Glomerular endothelial cell (primary cell): ENCODE measurements at places on chromosomes 1 and 21.

DNA sequence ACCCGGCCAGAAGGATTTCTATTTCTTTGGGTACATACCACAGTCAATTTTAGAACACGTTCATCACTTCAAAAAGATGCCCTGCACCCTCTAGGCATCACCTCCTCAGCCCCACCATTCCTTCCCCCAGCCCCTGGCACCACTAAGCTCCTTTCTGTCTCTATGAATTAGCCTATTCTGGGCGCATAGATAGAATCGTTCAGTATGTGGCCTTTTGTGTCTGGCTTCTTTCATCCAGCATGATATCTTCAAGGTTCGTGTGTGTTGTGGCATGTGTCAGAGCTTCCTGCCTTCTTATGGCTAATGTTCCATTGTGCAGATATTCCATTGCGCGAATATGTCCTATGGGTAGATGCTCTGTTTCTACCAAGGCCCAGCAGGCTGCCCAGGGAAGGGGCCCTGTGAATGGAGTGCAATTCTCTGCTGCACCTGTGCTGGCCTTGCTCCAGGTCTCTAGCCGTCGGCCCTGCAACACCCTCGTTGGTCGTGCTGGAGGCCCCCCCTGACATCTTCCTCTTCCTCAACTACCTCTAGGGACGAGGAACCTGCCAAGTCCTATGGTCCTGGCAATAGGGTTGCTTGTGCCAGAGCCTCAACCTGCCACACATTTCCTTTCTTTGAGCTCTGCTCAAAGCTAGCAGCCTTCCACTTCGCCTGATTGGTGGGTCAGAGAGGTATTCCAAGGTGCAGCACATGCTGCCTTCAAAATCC lies 113.5 kb downstream of the RIPK4 start:
- no peak for DNase-seq

GRCh38 chr1:246081856-246082668 lies 425.0 kb downstream of the SMYD3 start:
- no peak for DNase-seq

GRCh38 chr1:62424411-62424810 lies 12.4 kb upstream of the USP1 start:
- no peak for DNase-seq

DNA sequence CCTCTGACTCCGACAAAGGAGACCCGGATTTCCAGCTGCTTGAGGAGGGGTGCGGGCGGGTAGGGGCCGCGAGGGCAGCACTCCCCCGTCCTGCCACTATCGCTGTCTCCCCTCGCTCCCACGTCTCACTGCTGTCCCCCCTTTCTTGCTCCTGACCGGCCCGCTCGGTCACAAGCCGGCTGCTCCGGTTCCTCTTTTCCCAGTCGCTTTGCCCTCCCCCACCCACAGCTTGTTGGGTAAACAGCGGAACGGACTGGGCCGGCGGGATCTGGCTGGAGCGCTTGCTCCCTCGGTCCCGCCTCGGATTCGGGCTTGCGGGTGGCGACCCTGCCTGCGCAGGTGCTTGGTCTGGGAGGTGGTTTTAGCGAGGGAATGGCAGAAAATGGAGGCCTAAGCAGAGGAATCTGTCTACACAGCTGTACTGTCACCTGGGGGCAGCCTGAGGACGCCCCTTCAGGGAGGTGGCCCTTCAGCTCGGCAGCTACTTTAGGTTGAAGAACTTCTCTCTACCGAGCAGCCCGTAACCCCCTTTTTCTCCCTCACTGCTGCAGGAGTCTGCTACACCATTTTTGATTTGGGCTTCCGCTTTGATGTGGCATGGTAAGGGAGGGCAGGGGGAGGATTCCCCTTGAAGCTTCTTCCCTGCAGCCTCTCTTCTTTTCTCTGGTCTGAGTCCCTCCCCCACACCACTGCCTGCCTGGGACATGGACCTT lies 645 bp downstream of the ATP6V0B start:
- DNase-seq = no peak

- DNase-seq = no peak
Measured at GRCh38 chr1:41626616-41627375, 142.3 kb upstream of the EDN2 start.

DNA sequence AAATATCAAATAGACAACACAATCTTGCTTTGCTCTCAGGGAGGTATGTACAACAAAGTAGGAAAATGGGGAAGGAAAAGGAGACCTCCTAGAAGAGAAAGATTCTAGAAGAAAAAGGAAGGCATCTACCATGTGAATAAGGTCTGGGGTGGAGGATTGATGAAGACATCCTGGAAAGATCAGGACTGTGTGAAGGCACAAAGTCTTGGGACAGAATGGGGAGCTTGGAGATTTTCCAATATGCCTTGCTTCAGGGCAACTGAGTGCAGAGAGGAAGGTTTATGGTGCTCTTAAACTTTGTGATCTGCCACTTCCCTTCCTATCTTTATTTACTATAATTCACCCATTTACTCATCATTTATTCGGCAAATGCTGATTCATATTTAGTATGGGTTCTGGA lies 352.0 kb downstream of the PLPP3 start:
- no peak for DNase-seq

DNA sequence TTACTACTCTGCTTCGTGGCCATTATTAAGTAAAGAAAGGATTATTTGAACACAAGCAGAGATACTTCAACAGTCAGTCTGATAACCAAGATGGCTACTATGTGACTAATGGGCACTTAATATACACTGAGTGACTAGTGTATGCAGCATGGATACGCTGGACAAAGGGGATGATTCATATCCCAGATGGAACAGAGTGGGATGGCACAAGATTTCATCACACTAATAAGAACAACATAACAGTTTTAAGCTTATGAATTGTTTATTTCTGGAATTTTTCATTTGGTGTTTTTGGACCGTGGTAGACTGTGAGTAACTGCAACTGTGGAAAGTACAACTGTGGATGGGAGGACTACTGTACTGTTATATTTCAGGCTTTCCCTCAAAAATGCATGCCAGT lies 9.4 kb downstream of the ZCCHC17 start:
- DNase-seq = no peak

- DNase-seq = no peak
Measured at GRCh38 chr21:36470294-36470693, 9.6 kb downstream of the CLDN14 start.

- DNase-seq = no peak
Measured at GRCh38 chr1:3063379-3064295, 5.4 kb upstream of the PRDM16 start.

DNA sequence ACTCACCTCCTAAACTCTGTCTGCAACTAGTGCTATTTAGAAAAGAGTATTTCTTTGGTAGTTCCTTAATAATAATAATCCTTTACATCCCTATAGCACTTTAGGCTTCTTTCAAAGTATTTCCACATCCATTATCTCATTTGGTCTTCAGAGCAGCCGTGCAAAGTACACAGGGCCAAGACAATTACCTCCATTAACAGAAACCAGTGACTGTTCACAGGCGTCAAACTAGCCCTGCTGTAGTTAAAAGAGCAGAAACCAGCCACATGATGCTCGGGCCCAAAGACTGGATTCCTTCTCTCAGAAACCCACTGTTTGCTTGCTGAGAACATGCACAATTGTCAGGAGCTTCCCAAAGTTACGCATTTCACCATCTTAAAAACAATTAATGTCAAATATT lies 396.0 kb upstream of the DAB1 start:
- DNase-seq = no peak

DNA sequence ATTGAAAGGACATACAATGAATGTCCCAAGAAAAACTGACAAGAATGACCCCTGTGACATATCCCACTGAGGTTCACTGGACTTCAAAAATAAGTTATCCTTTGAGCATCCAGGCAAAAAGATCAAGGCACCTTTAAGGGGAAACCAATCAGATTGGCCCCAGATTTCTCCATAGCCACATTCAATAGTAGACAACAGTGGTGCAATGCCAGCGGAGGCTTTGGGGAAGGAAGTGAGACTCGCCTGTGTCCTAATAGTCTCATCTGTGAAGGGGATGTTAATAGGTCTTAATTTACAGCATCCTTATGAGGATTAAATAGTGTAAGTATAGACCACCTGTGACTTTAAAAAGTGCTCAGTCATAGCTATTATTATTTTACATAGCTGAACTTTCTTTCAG lies 21.5 kb downstream of the RPL5 start:
- DNase-seq = no peak

DNA sequence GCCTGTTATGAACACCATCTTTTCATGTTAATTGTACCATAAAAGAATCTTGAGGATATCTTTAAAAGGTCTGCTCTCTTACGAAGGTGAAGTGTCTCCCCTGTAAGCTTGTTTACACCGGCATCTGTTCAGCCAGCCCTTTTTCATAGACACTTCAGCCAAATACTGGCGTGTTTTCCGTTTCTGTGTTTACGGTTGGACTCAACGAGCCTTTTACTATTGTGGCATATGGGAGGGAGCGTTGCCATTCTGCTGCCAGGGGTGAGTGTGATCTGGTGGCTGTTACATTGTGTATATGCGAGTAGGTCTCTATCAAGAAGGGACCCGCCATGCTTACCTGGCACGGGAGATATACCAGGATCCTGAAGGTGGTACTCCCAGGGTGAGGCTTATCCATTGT lies 433.8 kb downstream of the CAMTA1 start:
- no peak for DNase-seq

GRCh38 chr1:212651521-212651920 lies 43.0 kb downstream of the ATF3 start:
- no peak for DNase-seq

DNA sequence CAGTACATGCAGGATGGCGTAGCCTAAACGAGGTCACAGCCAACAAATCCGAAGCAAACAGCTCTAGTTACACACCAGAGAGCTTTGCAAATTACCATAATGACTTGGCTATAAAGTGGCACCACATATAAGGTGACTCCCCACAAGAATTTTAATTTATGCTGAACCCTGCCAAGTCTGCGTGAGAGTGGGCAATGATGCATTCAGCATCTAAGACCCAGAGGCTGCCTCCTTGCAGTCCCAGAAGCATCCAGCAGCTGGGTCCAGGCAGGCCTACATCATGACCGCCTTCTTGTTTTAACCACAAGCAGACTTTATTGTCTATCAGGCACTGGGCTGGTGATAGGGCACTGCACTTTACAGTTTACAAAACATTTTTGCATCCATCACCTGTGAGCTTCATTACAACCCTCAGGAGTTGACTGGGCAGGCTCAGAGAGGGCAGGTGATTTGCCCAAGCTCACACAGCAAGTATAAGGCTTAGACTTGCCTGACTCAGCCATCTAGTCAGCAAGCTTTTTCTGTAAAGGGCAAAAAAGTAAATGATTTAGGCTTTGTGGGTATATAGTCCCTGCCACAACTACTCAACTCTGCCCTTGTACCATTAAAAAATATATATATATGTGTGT lies 134.6 kb downstream of the GLIS1 start:
- DNase-seq = no peak

DNA sequence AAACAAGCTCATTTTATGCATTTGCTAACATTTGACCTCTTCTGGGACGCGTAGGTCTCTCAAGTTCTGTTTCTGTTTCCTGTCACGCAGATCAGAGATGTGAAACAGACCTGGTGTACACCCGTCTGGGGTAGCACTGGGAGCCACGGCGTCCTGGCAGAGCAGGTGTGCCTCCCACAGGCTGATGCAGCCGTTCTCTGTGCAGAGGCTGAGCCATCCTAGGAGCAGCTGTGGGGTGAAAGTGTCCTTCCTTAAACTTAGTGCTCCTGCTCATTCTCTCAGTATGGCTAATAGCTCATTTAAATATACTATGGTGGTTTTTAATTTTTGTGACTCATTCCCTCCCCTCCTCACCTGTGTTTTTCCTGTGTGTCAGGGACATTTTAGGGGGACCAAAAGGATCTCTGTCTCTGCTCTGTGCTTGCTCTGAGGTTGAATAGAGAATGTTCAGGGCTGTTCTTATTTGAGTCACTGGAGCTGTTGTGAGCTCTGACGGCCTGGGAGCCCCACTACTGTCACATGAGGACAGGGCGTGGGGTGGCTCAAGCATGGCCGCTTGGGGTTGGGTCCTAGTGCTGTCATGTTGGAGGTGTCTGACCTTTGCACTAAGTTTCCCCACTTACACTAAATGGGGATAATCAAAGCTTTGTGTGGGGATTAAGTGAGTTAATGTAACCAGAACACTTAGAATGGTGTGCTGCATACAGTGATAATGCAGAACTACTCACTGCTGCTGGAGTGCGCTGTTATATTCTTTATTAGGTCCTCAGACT lies 43.0 kb downstream of the GALNT2 start:
- DNase-seq = no peak

DNA sequence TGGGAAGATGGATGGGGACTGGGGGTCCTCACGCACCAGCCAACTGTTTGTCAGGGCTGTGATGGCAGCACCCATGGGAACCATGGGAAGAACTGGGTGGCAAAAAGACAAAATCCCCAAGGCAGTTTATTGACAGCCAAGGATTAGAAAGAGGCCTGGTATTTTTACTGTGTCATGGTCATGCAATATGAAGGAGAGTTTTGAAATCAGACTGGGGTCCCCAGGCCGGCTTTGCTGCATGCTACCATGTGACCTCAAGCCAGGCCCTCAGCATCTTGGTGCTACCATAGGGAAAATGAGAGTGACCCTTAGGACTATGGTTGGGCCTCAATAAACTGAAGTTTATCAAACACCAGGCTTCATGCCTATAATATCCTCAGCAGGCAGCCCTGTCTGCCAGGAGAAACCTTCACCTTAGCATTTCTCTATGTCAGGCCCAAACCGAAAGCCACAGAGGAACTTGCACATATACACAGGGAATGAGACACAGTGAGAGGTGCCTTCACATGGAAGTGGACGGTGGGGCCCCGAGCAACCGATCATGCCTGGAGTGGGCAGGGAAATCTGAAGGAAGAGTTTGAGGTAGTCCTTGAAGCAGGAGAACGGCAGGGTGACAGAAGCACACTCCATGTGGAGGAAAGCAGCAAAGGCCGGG lies 203.2 kb downstream of the HIVEP3 start:
- no peak for DNase-seq

DNA sequence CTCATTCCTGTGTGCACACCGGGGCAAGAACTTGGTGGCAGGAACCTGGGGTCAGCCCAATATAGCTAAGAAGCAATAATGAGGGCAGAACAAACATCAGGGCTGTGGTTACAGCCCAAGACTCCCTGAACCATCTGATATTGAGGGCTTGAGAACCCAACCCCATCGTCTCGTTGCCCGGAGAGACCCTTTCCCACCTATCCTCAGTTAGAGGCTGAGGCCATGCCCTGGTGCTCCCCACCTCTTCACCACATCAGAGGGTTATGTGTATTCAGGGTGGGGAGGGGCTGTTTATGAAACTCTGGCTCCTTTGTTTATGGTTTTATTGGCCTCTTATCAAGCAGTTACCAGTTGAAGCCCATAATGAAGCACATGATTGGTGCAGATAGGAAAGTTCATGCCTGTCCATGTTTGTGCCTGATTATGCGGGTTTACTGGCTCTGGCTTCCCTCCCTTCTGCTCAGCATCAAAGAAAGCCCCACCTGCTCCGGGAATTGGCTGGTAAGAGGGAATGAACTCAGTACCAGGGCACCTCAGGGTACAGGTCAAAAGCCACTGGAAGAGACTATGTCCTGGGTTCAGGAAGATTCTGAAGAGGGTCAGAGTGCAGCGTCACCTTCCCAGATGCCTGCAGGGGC lies 14.5 kb downstream of the NUAK2 start:
- no peak for DNase-seq

GRCh38 chr1:57420981-57421785 lies 2.7 kb downstream of the DAB1 start:
- no peak for DNase-seq
